ENCODE measurements at places on chromosomes 2 and 18. TPM values are rescaled to one million over a fixed set of nuclear protein-coding genes. Genes with fewer than 3 reads are reported as not detected.

DNA sequence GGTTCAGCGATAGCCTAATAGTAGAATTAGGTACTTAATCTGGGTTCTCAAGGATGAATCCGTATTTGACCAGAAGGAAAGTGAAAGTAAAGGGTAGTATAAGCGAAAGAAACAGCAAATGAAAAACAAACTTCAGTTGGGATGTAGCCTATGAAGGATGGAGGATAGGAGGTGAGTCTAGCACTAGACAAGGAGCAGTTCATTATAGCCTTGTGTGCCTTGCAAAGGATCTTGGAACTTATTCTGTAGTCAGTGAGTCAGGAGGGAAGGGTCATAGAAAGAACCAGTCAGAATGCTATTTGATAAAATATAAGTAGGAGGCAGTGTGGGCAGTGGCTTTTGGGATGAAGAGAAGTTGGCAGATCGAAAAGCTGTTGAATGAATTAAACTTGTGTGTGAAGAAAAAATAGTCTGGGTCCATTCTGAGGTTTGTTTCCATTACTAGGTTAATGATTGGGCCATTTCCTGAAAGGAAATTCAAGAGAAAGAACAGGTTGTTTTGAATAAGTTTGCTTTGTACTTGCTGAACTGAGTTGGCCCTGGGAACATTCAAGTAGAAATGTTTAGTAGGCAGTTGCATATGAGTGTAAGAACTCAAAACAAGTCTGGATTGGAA lies 48.5 kb downstream of the ANKRD12 start:
- DNase-seq = no peak

DNA sequence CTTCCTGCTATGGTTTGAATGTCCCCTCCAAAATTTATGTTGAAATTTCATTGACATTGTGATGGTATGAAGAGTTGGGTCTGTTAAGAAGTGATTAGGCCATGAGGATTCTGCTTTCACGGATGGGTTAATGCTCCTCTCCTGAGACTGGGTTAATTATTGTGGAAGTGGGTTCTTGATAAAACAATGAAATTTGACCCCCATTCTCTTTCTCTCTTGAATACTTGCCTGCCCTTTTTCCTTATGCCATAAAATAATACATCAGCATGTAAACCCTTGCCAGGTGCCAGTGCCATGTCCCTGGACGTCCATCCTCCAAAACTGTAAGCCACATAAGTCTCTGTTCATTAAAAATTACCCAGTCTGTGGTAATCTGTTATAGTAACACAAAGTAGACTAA lies 352.8 kb downstream of the LRRTM4 start:
- no peak for DNase-seq

Gene LDLRAD4
- 31.6 TPM for total RNA-seq

Gene NOSTRIN
- total RNA-seq = not detected

DNA sequence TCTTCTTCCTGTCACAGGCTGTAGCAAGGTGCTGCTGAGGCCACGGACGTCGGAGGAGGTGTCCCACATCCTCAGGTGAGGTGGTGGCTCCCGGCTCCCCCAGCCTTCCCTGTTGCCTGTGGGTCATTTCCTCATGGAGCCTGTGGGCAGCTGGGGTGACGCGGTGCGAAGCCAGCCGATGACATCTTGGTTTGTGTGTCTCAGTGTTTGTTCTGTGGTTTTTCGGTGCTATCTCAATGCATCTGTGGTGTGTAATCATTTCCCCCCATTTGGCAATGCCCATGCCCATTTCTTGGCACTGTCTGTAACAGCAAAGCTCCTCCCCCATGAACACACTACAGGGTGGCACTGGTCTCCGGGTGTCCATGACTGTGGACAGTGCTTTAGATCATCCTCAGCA lies 6.6 kb downstream of the D2HGDH start:
- DNase-seq = no peak

GRCh38 chr2:53188851-53189510 lies 578.6 kb upstream of the CHAC2 start:
- DNase-seq = no peak

- DNase-seq = peak; percentile 74
Measured at GRCh38 chr2:230202430-230203109, 17.2 kb downstream of the SP110 start.

DNA sequence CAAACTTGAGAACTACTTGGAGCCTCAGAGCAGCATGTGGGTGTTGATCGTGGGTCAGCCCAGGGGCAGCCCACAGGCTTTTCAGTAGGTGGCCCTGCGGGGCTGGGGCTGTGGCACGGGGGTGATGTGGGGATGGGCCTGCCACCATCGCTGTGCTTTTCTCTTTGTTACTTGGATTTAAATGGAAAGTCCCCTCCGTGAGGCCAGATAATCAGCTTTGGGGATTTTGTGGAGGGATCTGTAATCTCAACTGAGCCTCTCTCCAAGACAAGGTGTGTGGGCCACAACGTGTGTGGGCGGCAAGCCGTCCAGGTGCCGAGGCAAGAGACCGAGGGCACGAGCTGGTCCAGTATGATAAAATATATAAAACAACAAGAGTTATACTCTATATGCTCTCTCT lies 16.7 kb downstream of the COLEC11 start:
- no peak for DNase-seq

DNA sequence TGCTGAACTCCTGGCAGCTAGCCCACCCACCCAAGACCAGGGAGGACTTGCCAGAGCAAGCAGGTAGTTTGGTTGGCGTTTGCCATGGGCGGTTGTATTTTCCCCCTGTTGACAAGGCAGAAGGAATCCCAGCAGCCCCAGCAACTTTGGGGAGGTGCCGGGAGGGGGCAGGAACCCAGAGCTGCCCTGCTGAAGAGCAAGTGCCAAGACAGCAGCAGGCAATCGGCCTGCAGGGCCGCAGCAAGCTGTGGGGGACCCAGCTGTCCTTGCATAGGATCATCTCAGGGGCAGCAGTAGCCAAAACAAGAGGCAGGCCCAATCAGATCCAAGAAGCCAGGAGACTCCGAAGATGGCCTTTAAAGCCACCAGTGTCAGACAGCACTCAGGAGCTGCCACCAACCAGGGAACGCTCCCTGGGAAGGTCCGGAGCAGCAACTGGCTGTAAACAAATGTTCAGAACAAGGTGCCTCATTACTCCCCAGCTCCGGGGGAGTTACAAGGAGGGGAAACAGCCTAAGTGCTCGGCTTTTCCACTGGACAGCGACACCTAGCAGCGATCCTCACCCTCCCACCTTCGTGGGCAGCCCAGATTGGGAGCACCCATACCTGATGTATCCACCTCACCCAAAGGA lies 2.1 kb downstream of the ST8SIA5 start:
- DNase-seq = no peak

GRCh38 chr18:57519668-57520424 lies 66.7 kb downstream of the FECH start:
- no peak for DNase-seq

Gene TYMS
- 210 TPM for total RNA-seq

Gene FEV
- total RNA-seq = not detected

DNA sequence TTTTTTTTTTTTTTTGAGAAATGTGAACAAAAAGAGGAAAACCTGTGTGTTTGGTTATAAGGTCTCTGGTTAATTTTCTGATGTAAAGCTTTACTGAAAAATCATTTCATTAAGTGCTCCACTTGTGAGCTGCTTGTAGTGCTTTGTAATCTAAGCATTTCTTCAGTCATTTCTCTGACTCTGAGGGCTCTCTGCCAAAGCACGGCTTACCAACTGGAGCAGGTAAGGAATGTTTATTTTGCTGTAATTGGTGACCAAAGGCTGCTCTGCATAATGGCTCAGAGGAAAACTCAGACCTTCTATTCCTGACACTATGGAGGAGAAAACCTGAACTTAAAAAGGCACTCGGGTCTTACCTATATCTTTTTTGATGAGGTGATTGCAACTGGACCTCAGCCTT lies 848.8 kb downstream of the MBD2 start:
- no peak for DNase-seq

Gene KCNIP3
- not detected for total RNA-seq

- no peak for DNase-seq
Measured at GRCh38 chr2:113010088-113010487, 4.8 kb downstream of the IL36A start.

DNA sequence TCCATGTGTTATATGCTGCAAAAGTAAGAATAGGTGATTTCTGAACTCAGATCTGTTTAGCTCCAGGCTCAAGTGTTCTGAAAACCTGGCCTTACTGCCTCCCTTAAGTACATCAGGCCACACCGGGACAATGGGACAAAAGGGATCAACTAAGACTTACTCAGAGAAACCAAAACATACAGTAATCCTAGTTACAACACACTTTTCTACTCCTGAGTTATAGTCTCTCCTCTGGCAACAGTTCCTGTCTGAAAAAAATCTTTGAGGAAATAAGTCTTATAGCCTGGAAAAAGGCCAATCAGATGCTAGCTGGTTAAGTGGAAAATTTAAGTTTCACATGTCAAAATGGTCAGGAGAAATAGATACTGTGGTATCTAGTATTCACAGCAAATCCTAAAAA lies 5.6 kb downstream of the METTL5 start:
- DNase-seq = no peak

Gene MROH2A
- total RNA-seq = not detected

Gene HNMT
- not detected for total RNA-seq

GRCh38 chr2:69964353-69964841 lies 3.0 kb upstream of the ASPRV1 start:
- no peak for DNase-seq

DNA sequence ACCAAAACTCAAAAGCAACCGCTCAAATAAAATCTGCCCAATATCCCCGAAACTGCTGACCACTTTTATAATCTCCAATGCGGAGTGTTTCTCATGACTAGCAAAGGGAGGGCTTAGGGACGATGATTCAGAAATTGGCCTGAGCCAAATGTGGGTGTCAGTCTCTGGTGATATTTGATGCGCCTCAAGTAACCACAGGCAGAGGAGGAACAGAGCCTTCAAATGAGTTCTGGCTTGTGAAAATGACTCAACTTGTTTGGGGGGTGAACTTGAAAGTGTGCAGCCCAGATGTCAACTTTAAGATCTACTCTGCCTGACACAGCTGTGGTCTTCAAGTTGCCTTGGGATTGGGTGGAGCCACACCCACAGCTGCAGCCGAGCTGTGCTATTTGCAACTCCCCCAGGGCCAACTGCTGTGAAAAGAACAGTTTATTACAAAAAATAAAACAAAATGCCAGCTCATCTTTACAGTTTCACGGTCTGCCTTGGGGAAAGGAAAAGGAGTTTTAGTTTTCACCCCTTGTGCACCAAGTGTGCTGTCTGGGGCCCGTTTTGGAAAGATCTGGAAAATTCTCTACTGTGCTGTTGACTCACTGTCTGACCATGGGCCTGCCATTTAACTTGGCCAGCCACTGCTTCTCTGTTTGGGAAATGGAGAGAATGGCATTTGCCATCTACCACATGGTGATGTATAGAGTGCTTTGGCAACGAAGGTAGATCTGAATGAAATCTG lies 222.1 kb downstream of the MTX2 start:
- peak; percentile 5 for DNase-seq

- DNase-seq = no peak
Measured at GRCh38 chr2:39069136-39069515, 51.7 kb downstream of the SOS1 start.

Gene ASB18
- total RNA-seq = not detected

DNA sequence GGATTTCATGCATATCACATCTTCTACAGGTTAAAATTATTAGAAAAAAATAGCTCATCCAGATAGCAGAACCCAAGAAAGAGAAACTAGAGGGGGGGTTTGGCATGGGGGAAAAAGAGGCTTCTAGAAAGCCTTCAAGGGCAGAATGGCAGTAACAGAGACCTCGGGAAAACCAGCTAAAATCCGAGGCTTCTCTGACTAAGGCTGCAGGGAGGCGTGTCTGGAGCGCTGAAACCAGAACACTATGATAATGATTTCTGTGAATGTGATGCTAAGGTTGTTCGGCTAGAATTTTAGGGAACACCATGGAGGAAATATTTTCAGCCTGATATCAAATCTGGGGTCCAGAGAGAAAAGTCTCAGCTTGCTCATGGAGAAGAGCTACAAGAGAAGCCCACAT lies 73.0 kb downstream of the ATP8B1 start:
- DNase-seq = no peak

- no peak for DNase-seq
Measured at GRCh38 chr2:21270708-21271122, 146.9 kb downstream of the TDRD15 start.

Gene GPR55
- not detected for total RNA-seq

DNA sequence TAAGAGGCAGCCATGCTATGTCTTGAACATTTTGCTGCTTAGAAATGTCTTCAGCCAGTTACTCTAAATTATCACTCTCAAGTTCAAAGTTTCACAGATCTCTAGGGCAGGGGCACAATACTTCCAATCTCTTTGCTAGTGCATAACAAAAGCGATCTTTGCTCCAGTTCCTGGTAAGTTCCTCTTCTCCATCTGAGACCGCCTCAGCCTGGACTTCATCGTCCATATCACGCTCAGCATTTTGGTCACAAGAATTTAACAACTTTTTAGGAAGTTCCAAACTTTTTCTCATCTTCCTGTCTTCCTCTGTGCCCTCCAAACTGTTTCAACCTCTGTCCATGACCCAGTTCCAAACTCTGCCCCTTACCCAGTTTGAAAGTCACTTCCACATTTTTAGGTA lies 8.8 kb upstream of the SLC35F5 start:
- DNase-seq = no peak

- DNase-seq = no peak
Measured at GRCh38 chr2:18265614-18266586, 294.6 kb downstream of the RDH14 start.
